ENCODE measurements at places on chromosomes 4 and X. TPM values are rescaled to one million over a fixed set of nuclear protein-coding genes. Genes with fewer than 3 reads are reported as not detected.
A peak's percentile ranks its signal among the peaks of the same experiment; 100 is the strongest.

DNA sequence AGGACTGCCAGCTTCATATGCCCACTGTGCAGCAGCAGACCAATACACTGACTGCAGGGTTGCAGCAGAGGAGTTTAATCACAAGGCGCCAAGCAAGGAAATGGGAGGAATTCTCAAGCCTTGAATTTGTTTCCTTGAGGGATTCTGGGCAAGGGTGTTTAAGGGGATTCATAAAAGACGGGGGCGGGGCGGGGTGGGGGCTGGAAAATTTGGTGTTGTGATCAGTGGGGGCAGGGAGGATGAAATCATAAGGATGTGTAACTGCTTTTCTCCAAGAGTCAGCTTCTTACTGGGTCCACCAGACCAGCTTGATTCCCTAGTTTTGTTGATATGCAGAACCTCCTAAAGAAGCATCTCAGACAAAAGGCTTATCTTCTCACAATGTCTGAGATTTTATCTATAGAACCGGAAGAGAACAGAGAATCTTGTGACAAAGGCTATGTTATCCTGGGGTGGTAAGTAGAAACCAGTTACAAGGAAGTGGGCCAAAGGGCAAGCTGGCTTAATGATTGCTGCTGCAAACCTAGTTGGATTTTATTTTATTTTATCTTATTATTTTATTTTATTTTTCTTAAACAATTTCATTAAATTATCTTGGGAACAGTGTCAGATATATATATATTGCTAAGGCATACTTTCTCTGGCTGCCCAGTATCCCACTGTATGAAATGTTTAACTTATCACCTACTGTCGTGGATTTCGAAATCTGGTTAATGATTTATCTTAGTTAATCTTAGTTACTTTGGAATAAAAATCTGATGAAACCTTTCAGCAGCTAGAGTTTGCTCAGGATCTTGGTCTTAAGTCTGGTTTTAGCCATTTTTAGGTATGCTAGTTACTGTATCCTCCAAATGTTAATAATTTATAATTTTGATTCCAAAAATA is 276.4 kb downstream of the RPA4 start:
- no peak overlapping the region for H3K27ac ChIP-seq
- H3K4me1 ChIP-seq, result no peaks in the 10 kb centered on the region
- H3K36me3 ChIP-seq, result no peaks in the 10 kb centered on the region
- H3K4me3 ChIP-seq, result no peak overlapping the region
- no peak for DNase-seq

DNA sequence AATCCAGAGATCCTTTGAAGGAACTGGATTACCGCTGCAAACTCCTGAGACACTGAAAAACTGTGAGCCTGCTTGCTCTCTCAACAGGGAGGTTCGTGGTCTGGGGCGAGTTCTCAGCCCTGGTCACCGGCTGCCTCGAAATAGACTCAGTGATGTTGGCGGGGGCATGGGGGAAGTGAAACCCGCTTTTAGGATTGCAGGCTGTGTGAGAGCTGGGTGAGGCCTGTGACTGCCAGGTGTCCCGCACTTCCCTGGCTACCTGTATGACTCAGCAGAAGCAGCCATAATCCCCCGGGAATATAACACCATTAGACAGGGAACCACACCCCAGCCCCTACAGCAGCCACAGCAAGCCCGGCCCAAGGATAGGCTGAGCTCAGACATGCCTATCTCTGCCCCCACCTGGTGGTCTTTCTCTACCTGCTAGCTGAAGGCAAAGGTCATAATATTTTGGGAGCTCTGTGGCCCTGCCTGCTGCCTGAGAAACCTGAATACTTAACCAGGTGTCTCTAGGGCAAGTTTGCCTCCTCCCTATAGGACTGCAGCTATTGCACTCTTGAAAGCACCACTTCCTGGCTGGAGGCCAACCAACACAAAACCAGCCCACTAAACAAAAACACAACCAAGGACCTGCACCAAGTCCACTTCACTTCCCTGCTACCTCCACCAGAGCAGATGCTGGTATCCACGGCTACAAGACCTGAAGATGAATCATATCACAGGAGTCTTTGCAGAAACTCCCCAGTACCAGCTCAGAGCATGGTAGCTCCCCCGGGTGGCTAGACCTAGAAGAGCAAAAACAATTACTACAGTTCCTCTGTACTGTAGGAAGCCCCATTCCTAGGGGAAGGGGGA is 202.0 kb downstream of the RRAGB start:
- no peak overlapping the region for H3K27ac ChIP-seq
- DNase-seq, result no peak
- no peak overlapping the region for H3K4me3 ChIP-seq

GRCh38 chrX:31872007-31872406 is 800.2 kb upstream of the FTHL17 start:
- H3K27ac ChIP-seq, result no peak overlapping the region
- peaks cover 12% of the 10 kb centered on the region for H3K4me1 ChIP-seq
- no peak for DNase-seq

DNA sequence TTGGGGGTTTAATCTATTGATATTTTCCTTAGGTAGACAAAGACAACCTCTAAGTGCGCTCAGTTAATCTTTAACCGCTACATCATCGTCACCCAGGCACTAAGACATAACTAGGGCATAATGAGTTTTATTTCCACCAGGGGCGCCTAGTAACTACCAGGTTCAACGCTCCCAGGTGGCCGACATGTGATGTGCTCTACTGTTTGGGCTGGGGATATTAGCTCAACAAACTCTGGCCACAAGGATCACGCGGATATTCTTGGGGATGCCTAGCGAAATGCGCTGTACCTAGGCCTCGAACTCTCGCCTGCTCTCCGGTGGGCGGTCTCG is 915 bp upstream of the RAB33B start:
- H3K4me1 ChIP-seq, result peaks cover 3% of the 10 kb centered on the region
- H3K27me3 ChIP-seq, result no peaks in the 10 kb centered on the region
- H3K4me3 ChIP-seq, result peak overlapping the region; percentile 93
- DNase-seq, result no peak
- H3K27ac ChIP-seq, result peak overlapping the region; percentile 94
- no peaks in the 10 kb centered on the region for H3K36me3 ChIP-seq

- H3K4me3 ChIP-seq, result no peak overlapping the region
- no peaks in the 10 kb centered on the region for H3K36me3 ChIP-seq
- no peaks in the 10 kb centered on the region for H3K4me1 ChIP-seq
- no peak overlapping the region for H3K27ac ChIP-seq
- H3K27me3 ChIP-seq, result no peaks in the 10 kb centered on the region
Measured at GRCh38 chrX:121254336-121254735, 206.9 kb downstream of the GLUD2 start.

GRCh38 chr4:51895158-51895557 is 52.2 kb downstream of the DCUN1D4 start:
- no peaks in the 10 kb centered on the region for H3K4me1 ChIP-seq
- no peaks in the 10 kb centered on the region for H3K27me3 ChIP-seq
- no peak for DNase-seq
- peaks cover 33% of the 10 kb centered on the region for H3K36me3 ChIP-seq
- no peak overlapping the region for H3K4me3 ChIP-seq

The KDR gene
- total RNA-seq, result 22.9 TPM

DNA sequence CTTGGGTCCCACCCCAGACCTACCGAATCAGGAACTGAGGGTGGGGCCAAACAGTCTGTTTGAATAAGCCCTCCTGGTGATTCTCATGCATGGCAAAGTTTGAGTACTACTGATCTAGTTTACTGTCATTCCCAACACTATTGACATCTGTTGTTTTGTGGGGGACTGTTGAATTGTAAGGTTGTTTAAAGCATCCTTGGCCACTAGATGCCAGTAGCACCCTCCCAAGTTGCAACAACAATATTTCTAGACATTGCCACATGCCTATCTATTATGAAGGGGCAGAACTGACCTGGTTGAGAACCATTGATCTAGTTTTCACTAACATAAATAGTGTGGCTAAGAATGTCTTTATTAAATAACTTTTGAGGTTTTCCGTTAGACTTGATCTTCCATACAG is 15.1 kb downstream of the TAF9B start:
- H3K27me3 ChIP-seq, result no peaks in the 10 kb centered on the region
- DNase-seq, result no peak
- H3K4me1 ChIP-seq, result no peaks in the 10 kb centered on the region
- no peak overlapping the region for H3K4me3 ChIP-seq
- H3K27ac ChIP-seq, result no peak overlapping the region

GRCh38 chr4:100295792-100296191 is 105.5 kb upstream of the DDIT4L start:
- no peaks in the 10 kb centered on the region for H3K36me3 ChIP-seq
- no peak for DNase-seq
- no peak overlapping the region for H3K27ac ChIP-seq
- no peaks in the 10 kb centered on the region for H3K4me1 ChIP-seq
- no peaks in the 10 kb centered on the region for H3K27me3 ChIP-seq

DNA sequence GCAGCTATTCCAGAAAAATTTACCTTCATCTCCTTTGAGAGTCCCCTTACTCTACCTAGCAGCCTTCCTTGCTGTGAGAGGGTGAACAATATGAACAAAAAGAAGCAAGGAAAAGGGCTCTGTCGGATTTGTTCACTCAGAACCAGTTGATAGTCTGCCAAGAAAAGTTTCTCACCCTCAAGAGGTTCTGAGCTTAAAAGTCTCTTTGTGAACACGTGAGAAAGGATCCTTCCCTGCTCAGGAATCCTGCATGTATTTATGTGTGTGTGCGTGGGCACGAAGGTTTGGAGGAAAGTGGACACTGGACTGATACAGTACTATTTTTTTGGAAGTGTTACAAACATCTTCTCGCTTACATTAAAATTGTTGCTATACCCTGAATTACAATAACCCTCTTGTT is 178.6 kb upstream of the JADE1 start:
- no peak overlapping the region for H3K27ac ChIP-seq
- peaks cover under 1% of the 10 kb centered on the region for H3K4me1 ChIP-seq
- H3K4me3 ChIP-seq, result no peak overlapping the region
- no peak for DNase-seq
- H3K36me3 ChIP-seq, result no peaks in the 10 kb centered on the region
- no peaks in the 10 kb centered on the region for H3K27me3 ChIP-seq

The WFS1 gene
- total RNA-seq, result 166 TPM

The F8A2 gene
- not detected for total RNA-seq

DNA sequence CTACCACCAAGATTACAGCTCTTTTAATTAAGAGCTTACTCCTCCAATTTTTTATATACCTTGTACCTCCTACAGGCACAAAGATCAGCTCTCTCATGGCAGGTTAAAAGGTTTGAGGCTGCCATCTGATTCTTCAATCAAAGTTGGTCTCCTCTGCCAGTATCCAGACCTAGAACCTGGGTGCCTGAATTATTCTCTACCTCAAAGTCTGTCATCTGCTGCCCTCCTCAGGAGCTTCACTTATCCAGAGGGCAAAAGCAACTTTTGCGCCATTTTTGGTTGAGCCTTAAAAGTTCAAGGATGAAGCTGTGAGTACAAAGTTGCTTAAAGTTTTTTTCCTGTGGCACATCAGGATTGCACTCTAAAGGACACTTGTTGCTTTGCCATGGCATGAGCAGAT is 343.7 kb upstream of the PPP1R2C start:
- no peak overlapping the region for H3K27ac ChIP-seq
- H3K4me3 ChIP-seq, result no peak overlapping the region
- no peaks in the 10 kb centered on the region for H3K27me3 ChIP-seq

DNA sequence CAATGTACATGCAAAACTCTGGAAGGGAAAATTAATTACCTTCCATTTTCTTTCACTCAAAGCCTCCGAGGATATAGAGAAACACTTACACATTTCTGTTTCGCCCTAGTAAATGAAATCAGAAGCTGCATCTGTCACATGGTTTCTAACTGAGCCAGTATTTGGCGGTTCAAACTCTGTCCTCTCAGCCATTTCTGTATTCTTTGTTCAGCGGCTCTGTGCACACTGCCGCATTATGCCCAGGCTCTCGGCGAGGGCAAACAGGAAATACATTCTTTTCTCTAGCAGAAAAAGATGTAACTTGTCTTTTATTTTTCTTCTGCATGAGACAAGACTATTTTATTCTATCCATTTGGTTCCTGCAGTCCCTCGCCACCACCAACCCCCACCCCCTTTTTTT is 71.4 kb upstream of the GPM6B start:
- H3K4me3 ChIP-seq, result no peak overlapping the region
- H3K4me1 ChIP-seq, result no peaks in the 10 kb centered on the region
- no peak overlapping the region for H3K27ac ChIP-seq
